ENCODE measurements at places on chromosomes 3 and 15.

- no peak for DNase-seq
Measured at GRCh38 chr15:31434588-31435260, 108.1 kb downstream of the KLF13 start.

- DNase-seq = peak; percentile 57
Measured at GRCh38 chr3:39208463-39209055, 16.2 kb upstream of the XIRP1 start.

DNA sequence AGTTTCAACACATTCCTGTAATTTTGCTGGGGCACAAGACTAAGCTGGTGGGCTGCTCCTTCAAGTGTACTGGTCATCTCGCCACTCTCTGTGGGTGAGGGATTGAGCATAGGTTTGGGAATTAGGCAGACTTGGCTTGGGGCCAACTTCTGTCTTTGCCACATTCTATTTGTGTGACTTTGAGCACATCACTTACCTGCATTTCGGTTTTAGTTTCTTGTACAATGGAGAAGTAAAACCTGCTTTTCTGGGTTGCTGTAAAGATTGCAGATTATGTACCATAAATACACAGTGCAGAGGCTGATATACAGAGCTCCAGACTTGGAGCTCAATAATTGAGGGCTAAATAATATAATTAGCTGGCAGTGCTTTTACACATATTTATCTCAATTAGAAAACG lies 162.1 kb downstream of the C3orf38 start:
- DNase-seq = no peak

DNA sequence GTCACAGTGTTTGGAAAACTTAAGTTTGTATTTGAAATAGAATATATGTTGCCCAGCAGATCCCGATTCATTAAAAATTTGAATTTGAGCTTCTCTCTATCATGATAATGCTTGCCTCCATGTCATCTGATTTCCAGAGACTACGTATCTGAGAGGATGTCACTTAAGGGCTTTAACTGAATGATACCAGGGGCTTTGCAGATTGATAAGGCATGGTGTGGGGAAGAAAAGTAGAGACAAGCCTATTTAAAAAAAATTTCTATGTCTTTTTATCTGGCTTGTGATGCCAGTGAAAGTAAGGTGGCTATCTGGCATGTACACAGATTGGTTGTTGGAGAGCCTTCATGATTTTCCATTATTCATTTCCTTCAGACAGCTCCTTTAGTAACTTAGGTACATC lies 72.7 kb downstream of the UBE2E2 start:
- DNase-seq = no peak

- no peak for DNase-seq
Measured at GRCh38 chr3:141015481-141015880, 35.7 kb upstream of the SPSB4 start.

GRCh38 chr3:123755085-123755484 lies 129.0 kb downstream of the MYLK start:
- DNase-seq = no peak

GRCh38 chr15:43859546-43859945 lies 32.7 kb downstream of the WDR76 start:
- DNase-seq = no peak

DNA sequence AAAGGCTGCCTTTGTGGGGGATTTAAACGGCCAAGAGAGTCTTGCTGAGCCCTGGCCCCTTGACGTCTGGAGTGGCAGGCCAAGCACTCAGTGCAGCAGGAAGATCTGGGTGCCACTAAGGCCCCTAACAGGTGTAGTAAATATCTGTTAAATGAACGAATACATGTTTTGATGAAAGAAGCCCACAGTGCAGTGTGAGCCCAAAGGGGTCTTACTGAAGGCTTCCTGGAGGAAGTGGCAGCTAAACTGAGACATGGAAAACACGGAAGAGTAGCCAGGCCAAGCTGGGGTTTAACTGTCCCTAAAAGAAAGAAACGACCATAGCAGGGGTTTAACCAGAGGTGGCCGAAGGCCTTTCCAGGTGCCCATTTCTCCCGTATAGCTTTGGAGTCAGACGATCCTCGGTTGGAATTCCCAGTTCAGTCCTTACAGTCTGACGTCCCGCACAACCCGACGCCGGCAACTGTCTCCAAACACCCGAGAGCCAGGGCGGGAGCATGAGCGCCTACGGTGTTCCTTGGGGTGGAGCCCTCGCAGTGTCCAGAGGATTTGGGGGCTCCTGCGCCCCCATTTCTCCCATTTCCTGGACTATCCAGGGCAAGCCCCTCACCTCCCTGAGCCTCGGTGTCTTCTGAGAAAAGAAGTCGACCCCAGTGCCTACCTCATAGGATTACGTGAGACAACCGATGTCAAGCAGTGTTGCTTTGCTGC lies 910 bp upstream of the ABHD6 start:
- DNase-seq = no peak

- no peak for DNase-seq
Measured at GRCh38 chr3:19972054-19972453, 25.2 kb downstream of the RAB5A start.

DNA sequence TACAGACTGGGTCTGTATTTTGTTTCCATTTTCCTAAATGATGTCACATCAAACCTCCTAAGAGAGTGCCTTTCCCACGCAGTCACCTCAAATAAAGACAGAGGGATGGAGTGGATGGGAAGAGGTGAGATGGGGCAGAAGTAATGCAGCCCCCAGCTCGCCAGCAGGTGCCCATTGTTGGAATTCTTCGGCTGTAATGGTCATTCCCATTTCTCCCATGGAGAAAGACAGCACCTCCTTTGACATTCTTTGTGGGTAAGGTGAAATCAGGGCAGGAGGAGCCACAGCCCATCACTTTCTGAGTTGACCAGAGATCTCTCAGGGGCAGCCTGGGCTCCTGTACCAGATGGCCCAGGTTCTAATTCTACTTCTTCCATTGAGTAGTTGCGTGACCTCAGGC lies 84.4 kb upstream of the NR2F2 start:
- DNase-seq = no peak

GRCh38 chr15:87732976-87733375 lies 523.6 kb downstream of the NTRK3 start:
- no peak for DNase-seq

GRCh38 chr3:119098619-119099222 lies 47.2 kb upstream of the TEX55 start:
- DNase-seq = peak; percentile 19

GRCh38 chr3:436053-436452 lies 239.5 kb downstream of the CHL1 start:
- no peak for DNase-seq

GRCh38 chr3:35187908-35188307 lies 451.4 kb upstream of the ARPP21 start:
- no peak for DNase-seq

GRCh38 chr3:65231544-65231943 lies 543.7 kb upstream of the ADAMTS9 start:
- no peak for DNase-seq

DNA sequence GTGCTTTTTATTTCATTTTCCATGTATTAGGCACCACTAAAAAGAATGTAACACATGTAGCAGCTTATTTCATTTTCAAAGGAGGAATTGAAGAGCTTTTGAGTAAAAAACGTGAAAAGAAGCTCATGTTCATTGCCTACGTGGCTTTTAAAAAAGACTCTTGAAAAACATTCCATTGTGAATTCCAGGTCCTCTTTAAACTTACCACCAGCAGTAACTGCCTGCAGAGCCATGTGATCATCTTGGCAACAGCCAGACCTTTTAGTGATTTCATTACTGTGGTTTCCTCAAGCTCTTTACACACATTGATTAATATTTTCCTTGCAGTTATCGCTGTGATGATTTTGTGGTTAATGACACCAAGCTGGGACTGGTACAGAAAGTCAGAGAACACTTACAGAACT lies 43.8 kb upstream of the FBXL22 start:
- no peak for DNase-seq

DNA sequence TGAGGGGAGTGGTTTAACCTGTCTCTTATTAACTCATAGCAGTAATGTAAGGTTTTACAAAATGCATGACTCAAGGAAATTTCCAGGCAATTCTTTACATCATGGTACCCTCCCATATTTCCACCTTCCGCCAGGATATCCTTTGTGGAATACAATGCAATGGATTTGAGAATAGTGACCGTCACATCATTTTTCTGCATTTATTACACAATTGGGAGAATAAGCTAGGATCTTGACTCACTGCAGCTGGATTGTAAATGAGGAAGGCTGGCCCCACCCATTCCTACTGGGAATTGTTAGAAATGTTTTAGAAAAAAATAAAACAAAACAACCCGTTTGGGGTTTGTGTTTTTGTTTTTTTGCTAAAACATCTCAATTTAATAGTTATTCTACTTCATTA lies 97.4 kb downstream of the IMPG2 start:
- no peak for DNase-seq

DNA sequence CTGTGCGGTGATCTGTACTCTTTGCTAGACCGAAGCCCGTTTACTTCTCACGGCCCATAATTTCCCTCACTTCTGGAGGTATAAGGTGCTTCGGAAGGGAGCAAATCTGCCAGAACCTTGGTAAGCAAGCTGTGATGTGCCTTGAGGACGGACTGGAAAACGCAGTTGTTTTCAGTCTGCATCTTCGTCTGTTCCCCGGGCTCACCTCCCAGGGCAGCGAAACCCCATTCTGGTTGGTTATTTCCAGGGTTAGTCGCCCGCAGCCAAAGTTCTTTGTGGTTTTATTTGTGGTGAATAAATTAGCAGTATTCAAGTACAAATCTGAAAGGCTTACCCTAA lies 401 bp downstream of the RAMAC start:
- no peak for DNase-seq

- no peak for DNase-seq
Measured at GRCh38 chr3:113769551-113769950, 22.7 kb downstream of the ATP6V1A start.

DNA sequence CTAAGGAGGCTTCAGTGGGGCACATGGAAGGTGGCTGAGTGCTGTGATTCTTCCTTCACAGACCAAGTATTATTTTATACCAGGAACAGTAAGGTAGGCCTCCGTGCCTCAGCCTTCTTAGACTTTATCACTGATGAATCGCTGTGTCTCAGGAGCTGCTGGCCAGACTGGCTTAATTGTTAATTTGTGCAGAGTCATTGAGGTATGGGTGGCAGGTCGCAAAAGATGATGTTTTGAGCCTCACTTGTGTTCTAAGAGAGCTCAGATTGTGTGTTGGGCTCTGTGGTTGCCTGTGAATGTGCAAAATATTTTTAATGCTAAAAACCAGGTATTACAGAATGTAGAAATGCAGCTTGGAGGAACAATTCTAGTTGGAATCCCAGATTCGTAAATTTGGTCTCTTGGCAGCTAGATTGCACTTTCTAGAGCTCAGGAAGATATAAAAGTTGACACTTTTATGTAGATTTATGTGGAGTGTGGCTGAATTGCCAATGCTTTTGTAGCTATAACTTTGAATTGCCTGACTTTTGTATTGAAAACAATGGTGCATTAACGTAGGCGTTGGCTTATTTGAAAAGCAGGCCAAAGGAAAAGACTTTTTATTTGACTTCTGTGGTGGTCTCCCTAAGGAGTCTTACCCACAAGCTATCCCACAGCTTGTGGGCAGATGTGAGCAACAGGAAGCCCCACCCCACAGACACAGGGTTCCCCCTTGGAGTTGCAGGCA lies 53.4 kb downstream of the LARS2 start:
- DNase-seq = no peak

GRCh38 chr3:174342941-174343501 lies 516.1 kb upstream of the NAALADL2 start:
- no peak for DNase-seq

GRCh38 chr15:96270581-96271172 lies 59.8 kb upstream of the NR2F2 start:
- no peak for DNase-seq

GRCh38 chr3:18505056-18505455 lies 79.9 kb upstream of the SATB1 start:
- no peak for DNase-seq

DNA sequence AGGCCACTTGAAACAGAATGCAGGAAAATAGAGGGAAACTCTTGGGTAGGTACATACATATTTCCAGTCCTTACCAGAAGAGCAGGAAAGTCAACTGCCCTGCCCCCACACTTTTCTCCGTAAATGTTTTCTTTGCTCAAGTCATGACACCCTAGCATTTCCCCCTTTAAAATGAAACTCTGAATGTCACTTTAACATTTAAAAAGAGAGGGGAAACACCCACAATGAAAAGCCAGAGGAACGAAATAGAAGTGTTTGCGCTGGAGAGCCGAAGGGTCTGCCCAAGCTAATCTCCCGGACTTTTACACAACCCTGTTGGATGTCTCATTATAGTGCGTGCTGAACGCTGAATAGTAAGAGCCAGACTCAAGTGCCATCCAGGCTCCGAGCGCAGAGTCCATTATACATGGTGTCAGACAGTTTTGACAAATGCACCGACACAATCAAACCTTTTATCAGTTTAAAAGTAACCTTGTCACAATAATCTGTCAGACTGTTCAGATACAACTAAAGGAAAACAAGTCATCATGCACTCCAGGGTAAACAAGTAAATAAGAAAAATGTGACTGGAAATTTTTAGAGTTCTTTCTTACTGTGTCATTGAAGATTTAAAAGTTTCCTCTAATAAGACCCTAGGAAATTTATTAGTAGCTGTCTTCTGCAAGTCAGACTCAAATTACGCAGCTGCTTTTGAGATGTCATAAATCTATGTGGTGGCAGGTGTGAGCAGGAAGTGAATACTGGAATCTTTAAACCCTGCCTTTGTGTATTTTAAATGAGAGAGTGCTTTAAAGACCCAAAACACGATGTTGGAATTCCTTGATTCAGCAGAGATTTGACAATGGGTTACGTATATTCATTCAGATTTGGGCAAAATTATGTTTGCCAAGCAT lies 159.8 kb downstream of the RBMS3 start:
- peak; percentile 72 for DNase-seq

- no peak for DNase-seq
Measured at GRCh38 chr3:73653877-73654276, 29.1 kb upstream of the PDZRN3 start.

GRCh38 chr3:128330214-128330842 lies 136.4 kb downstream of the DNAJB8 start:
- no peak for DNase-seq

DNA sequence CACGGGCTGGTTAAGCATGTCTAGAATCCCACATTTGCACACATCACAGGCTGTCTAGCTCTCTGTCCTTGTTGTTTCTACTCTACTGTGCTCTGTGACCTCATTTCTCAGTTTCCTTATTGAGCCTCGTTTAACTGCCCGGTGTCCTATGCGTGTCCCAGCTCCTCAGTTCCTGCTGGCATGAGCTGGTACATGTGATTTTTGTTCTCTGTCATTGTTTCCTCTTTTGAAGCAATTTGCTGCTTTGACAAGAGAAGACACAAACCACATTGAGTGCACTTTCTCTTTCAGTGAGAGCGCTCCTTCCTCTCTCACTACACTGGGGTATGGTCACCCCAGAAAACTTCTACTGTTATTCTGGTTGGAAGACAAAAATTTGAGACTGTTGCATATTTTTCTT lies 563.5 kb downstream of the PDCD6IP start:
- no peak for DNase-seq

- DNase-seq = no peak
Measured at GRCh38 chr3:102511168-102511567, 76.4 kb downstream of the ZPLD1 start.

Measured in NCI-H510A treated with DMSO at 0.1 percent for 48 hours (cell line).